Parietal lobe (tissue), 2 donors: ENCODE measurements at places on chromosomes 2 and 18. TPM values are rescaled to one million over a fixed set of nuclear protein-coding genes. Genes with fewer than 3 reads are reported as not detected.

AGPS gene
- 67.0 TPM for total RNA-seq

CRYGC gene
- not detected for total RNA-seq

PLEK gene
- 0.94 TPM for total RNA-seq

ANKRD53 gene
- 1.9 TPM for total RNA-seq

GIGYF2 gene
- 172 TPM for total RNA-seq

FAM237A gene
- not detected for total RNA-seq

C2orf74 gene
- 2.5 TPM for total RNA-seq

PNO1 gene
- total RNA-seq, result 7.2 TPM

CRACDL gene
- total RNA-seq, result 0.94 TPM

ABCB11 gene
- 1.6 TPM for total RNA-seq

POMC gene
- 2.8 TPM for total RNA-seq

MPP4 gene
- total RNA-seq, result 0.63 TPM

SLC30A3 gene
- 0.31 TPM for total RNA-seq

IL1F10 gene
- not detected for total RNA-seq

NBEAL1 gene
- 107 TPM for total RNA-seq

UBXN2A gene
- total RNA-seq, result 33.5 TPM

LRATD1 gene
- total RNA-seq, result 35.1 TPM

IL1B gene
- total RNA-seq, result 2.2 TPM

TET3 gene
- 35.7 TPM for total RNA-seq

MAP2 gene
- 1,096 TPM for total RNA-seq

MDH1 gene
- total RNA-seq, result 170 TPM

COLEC12 gene
- 5.0 TPM for total RNA-seq

SCN7A gene
- total RNA-seq, result 0.94 TPM

ANKRD62 gene
- total RNA-seq, result 0.63 TPM

SCYGR4 gene
- not detected for total RNA-seq

CTAGE1 gene
- total RNA-seq, result not detected

NEB gene
- 2.5 TPM for total RNA-seq

CRYBA2 gene
- not detected for total RNA-seq

DPP4 gene
- total RNA-seq, result 9.4 TPM

SESTD1 gene
- 133 TPM for total RNA-seq

CNTNAP5 gene
- total RNA-seq, result 65.1 TPM

GALNT3 gene
- 7.8 TPM for total RNA-seq

TTLL4 gene
- total RNA-seq, result 21.9 TPM

FZD7 gene
- total RNA-seq, result 7.2 TPM

KIF3C gene
- total RNA-seq, result 155 TPM

RNU2-63P gene
- total RNA-seq, result not detected

CPLX4 gene
- not detected for total RNA-seq
